ENCODE measurements at places on chromosomes 7 and 10. TPM values are rescaled to one million over a fixed set of nuclear protein-coding genes. Genes with fewer than 3 reads are reported as not detected.

ADRA2A gene
- total RNA-seq = 4.2 TPM

PRPS1L1 gene
- not detected for total RNA-seq

SH2D4B gene
- total RNA-seq = 0.13 TPM

ZNF138 gene
- 26.6 TPM for total RNA-seq

STYXL1 gene
- 33.4 TPM for total RNA-seq

LRRD1 gene
- 0.65 TPM for total RNA-seq

RBM17 gene
- total RNA-seq = 39.7 TPM

CPED1 gene
- 4.4 TPM for total RNA-seq

TMEM139 gene
- 12.3 TPM for total RNA-seq

HOXA4 gene
- total RNA-seq = 2.9 TPM

MBLAC1 gene
- total RNA-seq = 7.0 TPM

DNA sequence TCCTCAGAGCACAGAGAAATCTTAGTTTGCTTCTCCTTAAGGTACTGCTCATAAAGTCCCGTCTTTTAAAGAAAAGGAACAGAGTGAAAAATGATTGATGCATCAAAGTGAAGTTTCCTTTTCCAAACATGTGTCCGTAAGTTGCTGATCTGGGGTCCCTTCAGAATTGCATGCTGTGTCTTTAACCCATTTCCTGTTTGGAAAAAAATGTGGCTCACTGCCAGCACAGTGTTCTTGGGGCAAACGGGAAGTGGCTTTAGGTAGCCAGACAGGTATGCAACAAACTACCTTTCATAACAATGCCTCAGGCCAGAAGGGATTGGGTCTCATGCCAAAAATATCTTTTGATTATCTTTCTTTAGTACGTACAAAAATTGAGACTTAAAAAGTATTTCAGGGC is 50.9 kb downstream of the TFAM start:
- DNase-seq = no peak

DNA sequence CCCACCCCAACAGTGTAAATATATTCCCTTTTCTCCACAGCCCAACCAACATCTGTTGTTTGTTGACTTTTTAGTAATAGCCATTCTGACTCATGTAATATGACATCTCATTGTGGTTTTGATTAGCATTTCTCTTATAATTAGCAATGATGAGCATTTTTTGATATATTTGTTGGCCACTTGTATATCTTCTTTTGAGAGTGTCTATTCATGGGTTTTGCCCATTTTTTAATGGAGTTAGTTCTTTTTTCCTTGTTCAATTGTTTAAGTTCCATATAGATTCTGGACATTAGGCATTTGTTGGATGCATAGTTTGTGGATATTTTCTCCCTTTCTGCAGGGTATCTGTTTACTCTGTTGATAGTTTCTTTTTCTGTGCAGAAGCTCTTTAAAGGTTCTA is 340.1 kb downstream of the NXPH1 start:
- no peak for DNase-seq

DNA sequence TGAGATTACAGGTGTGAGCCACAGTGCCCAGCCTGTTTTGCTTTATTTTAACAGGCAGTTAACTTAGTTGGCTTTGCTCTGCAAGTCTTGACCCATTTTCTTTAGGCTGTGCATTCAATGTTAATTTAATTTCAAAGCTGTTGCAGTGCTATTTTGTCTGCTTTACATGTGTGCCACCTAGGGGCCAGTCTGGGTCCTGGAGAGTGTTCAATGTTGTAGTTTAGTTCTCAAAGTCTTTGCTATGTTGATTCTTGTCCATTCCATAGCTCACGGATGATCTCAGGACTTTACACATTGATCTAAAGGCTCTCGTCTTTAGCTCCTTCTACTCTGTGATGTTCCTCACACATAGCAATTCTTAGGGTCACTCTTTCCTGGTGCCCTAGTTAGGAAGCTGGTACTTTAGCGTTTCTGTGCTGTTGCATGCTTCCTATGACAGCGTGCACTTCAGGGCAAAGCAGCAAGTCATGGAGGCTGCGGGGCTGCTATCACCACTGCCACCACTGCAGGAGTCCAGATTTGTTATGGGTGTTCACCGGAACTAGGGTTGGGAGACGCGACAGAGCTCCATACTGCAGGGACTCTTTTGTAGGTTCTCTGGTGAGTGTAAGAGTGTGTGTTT is 16.4 kb upstream of the ABCA13 start:
- DNase-seq = no peak

- DNase-seq = no peak
These were observed 162.0 kb upstream of the PRPS1L1 start for GRCh38 chr7:18189500-18190126.

GRCh38 chr7:94239661-94240234 is 154.9 kb upstream of the COL1A2 start:
- DNase-seq = no peak

DNA sequence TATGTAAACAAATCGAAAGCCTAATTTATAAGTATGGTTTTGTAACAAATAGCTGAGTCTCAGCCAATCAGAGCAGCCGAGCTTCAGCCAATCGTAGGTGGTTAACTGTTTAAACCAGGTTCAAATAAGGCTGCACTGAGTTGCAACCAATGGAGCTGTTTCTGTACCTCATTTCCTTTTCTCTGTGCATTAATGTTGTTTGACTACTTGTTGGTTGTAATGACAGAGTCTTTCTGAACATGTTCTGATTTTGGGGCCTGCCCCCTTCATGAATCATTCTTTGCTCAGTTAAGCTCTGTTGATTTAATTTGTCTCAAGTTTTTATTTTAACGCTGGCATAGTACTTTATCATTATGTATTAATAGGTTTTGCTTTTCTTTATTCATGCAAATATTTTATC is 14.6 kb downstream of the OTUD1 start:
- DNase-seq = no peak

DNA sequence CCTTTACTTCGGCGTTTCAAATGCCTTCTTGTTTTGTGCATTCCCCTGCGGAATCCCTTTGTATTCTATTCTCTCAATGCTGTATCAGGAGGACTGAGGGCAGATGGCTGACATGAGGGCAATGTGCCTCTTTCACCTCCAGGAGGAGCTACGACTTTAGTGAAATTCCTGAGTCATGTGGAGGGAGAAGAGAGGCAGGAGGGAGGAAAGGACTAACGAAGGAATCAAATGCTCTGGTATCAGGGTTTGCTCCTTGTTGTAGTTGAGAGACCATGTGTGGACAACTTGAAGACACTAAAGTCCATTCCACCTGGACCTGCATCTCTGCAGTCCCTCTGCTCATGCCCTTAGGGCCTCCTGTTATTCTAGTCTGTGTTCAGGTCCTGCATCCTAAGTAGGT is 40.2 kb upstream of the PRSS58 start:
- DNase-seq = no peak

- DNase-seq = no peak
These were observed 115.1 kb downstream of the MAD1L1 start for GRCh38 chr7:2117646-2118045.

DNA sequence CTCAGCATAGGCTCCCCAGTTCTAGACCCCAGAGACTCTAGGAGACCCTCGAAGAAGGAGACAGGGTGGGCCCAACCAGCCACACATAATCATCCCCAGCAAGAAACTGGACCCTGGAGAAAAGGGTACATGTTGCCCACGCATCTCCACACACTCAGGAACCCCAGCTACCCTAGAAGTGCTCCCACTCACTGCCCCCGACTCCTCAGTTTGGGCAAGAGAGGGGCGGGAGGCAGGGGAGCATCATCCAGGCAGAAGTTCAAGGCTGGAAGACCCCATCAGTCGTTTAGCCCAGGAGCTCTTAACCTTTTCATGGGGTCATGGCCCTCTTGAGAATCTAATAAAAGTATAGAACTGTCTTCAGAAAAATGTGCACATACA is 1.8 kb upstream of the ZNF467 start:
- no peak for DNase-seq

GRCh38 chr10:133126431-133127290 is 33.4 kb upstream of the KNDC1 start:
- DNase-seq = no peak

- DNase-seq = no peak
These were observed 6.3 kb downstream of the FAS start for GRCh38 chr10:88996927-88997326.

DNA sequence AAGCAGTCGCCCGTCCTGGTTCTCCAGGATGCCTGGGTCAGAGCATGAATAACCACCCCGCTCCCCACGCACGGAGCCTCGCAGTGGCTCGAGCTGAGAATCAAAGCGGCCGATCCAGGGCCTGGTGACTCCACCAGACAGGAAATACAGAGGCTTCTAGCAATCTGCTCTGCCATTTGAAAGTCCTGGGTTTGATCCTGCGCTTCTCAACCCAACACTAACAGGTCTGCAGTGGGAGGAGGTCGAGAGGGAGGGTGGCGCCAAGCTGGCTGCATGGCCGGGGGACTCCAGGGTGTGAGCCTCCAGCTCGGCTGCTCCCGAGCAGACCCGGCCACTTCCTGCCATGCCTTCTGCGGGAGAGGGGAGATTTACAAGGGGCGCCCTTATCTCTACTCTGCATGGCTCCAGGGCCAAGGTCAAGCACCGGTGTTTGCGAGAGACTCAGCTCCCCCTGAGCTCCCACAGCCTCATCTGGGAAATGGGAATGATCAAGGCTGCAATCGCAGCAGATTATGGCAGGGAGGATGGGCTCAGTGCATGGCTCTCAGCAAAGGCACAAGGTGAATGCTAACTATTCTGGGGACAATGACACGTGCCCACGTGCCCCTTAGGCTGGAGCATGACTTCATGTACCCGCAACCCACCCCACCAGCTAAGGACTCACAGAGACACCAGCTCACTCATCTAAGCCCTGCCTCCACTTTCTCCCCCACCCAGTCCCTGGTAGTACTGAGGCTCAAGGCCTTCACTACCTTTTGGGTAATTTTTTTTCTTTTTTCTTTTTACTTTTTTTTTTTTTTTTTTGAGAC is 73.9 kb upstream of the TNRC18 start:
- DNase-seq = no peak

DNA sequence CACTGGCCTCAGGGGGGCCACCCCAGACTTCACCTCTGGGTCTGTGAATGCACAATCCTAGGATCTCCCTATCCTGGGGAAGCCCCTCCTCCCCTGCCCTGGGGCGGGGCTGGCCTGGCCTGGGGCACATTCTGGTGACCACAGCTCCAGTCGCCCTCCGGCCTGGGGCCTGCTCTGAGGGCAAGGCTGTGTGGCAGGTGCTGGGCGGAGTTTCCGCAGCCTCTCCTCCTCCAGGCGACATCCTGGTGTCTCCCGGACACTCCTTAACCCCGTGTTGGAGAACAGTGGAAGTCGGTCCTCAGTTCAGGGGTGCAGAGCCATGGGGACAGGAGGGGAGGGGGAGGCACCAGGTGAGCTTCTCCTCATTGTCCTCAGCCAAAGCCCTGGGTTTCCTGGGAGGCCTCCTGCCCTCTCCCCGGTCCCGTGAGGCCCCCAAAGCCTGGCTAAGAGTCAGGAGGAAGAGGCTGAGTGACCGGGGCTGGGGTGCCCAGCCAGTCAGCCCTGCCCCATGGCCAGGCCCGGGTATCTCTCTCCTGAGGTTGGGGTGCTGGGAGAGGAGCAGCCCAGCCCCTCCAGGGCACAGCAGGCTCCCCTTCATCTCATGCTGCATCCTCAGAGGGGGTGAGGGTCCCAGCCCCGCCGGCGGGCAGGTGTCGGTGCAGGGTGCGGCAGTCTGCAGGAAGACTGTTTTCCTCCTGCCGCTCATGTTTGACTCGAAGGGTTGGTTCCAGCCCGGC is 22.6 kb downstream of the UNCX start:
- no peak for DNase-seq

DNA sequence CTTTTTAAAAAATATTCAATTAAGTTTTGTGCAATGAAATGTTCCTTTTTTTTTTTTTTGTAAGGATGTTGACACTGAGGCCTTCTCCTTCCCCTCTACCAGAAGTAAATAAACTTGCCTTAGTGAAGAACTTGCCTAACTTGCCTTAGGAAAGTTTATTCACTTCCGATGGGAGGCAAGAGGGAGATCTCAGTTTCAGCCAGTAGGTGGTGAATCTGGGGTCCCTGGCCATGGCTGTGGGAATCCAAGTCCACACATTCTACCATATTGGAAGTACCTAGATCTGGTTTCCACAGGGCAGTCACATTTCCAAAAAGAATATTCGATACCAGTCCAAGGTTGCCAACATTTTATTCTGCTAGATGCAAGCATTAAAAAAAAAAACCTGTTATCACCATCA is 270.9 kb downstream of the CCSER2 start:
- DNase-seq = peak; percentile 18

- DNase-seq = no peak
These were observed 93.8 kb downstream of the CALD1 start for GRCh38 chr7:134873253-134873652.

- DNase-seq = no peak
These were observed 45.6 kb downstream of the ZNF438 start for GRCh38 chr10:30986053-30986555.
